Foreskin melanocyte (primary cell): ENCODE measurements at places on chromosomes 6 and 20.

- no peak for DNase-seq
These were observed 186.2 kb downstream of the HDGFL1 start for GRCh38 chr6:22755605-22756004.

DNA sequence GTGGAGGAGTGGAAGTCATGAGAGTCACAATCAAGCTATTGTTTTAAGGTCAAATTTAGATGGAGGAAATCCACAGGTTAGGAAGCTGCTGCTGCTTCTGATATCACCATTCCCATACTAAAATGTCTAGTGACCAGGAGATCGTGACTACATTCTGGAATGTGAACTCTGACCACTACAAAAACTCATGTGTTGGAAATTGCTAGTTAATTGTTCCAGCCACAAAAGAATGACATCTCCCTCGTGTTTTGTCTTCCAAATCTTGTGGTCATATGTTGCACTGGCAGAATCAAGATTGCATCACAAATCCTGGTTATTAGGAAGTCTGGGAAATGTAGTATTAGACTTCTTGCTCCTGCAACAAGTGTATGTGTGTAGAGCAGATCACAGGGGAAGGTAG, 441.9 kb downstream of the CD109 start:
- peak; percentile 65 for DNase-seq

- peak; percentile 50 for DNase-seq
These were observed 47.0 kb downstream of the WDR27 start for GRCh38 chr6:169654598-169655391.

GRCh38 chr6:79911992-79912391, 35.4 kb downstream of the ELOVL4 start:
- DNase-seq, result no peak

DNA sequence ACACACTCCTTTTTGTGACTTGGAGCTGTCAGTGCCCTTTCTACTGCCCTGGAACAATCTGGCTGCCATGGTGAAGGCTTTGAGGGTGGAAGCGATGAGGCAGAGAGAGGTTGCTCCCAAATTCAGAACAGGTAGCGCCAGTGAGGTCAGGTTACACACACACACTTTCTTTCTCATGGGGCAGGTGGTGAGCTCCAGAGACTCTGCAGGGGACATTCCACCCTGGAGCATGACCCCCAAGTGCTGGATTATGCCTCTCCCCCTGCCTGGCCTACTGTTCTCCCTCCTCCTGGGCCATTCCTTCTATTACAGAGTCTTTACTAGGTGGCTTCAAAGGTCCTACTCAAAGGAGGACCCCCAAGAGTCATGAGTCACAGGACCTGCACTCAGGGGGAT, 98.0 kb downstream of the EYA2 start:
- no peak for DNase-seq
